ENCODE measurements at places on chromosomes 7 and 10. TPM values are rescaled to one million over a fixed set of nuclear protein-coding genes. Genes with fewer than 3 reads are reported as not detected.

WNT8B gene
- total RNA-seq: not detected

SPDYE6 gene
- not detected for total RNA-seq

CNPY1 gene
- total RNA-seq: not detected

ITPRID1 gene
- not detected for total RNA-seq

CPED1 gene
- 117 TPM for total RNA-seq

NRAP gene
- total RNA-seq: not detected

CALHM1 gene
- total RNA-seq: not detected

LRIT1 gene
- total RNA-seq: not detected

KCNH2 gene
- 4.4 TPM for total RNA-seq

GRK5 gene
- 8.1 TPM for total RNA-seq

BLNK gene
- not detected for total RNA-seq

OPN1SW gene
- not detected for total RNA-seq

FAM25G gene
- not detected for total RNA-seq

CAV2 gene
- 112 TPM for total RNA-seq

CLDN3 gene
- total RNA-seq: 0.12 TPM

SUN3 gene
- total RNA-seq: not detected

Data from uterine smooth muscle cell (primary cell).